ENCODE measurements at places on chromosomes 11 and 22.

- no peak overlapping the region for H3K4me3 ChIP-seq
- H3K27ac ChIP-seq = no peak overlapping the region
- H3K27me3 ChIP-seq = peaks cover 27% of the 10 kb centered on the region
- H3K4me1 ChIP-seq = peaks cover 13% of the 10 kb centered on the region
- DNase-seq = no peak
- H3K36me3 ChIP-seq = no peaks in the 10 kb centered on the region
Measured at GRCh38 chr11:130404727-130405126, 23.7 kb downstream of the ADAMTS8 start.

GRCh38 chr11:78319453-78319955 lies 98.1 kb downstream of the GAB2 start:
- H3K4me3 ChIP-seq = no peak overlapping the region
- H3K27ac ChIP-seq = no peak overlapping the region
- DNase-seq = no peak
- H3K27me3 ChIP-seq = peaks cover 3% of the 10 kb centered on the region
- peaks cover 11% of the 10 kb centered on the region for H3K36me3 ChIP-seq
- peaks cover 25% of the 10 kb centered on the region for H3K4me1 ChIP-seq

- H3K4me3 ChIP-seq = no peak overlapping the region
- H3K27me3 ChIP-seq = peaks cover 18% of the 10 kb centered on the region
- no peaks in the 10 kb centered on the region for H3K36me3 ChIP-seq
- no peaks in the 10 kb centered on the region for H3K4me1 ChIP-seq
- no peak for DNase-seq
Measured at GRCh38 chr11:134574947-134575346, 162.9 kb upstream of the B3GAT1 start.

GRCh38 chr11:126481303-126481680 lies 125.8 kb downstream of the ST3GAL4 start:
- no peak overlapping the region for H3K4me3 ChIP-seq
- peaks cover 22% of the 10 kb centered on the region for H3K4me1 ChIP-seq

DNA sequence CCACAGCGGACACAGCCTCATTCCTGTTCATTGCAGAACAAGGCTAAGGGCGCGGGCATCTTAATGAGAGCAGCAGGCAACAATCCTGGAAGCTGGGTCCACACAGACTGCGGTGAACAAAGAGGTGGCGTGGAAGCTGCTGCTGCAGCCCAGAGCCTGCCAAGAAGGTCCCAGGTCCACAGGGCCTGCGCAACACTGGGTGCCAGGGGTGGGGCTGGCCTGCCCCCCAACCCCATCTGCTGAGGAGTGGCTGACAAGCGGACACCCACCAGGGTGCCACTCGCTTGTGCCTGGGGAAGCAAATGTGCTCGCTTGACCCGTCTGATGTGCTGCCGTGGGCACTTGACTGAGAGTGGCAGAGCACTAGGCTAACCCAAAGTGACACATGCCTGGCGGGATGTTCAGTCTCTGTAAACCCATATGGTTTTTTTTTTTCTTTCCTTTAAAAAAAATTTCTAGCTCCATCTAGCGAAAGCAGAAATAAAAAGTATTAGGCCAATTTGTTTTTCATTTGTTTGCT lies 83.2 kb upstream of the PITPNB start:
- DNase-seq = no peak
- no peak overlapping the region for H3K27ac ChIP-seq
- no peaks in the 10 kb centered on the region for H3K4me1 ChIP-seq

- no peak for DNase-seq
- peaks cover 11% of the 10 kb centered on the region for H3K27me3 ChIP-seq
- H3K27ac ChIP-seq = peak overlapping the region; percentile 96
- peaks cover 22% of the 10 kb centered on the region for H3K36me3 ChIP-seq
Measured at GRCh38 chr11:119335655-119336543, 1.6 kb downstream of the RNF26 start.

DNA sequence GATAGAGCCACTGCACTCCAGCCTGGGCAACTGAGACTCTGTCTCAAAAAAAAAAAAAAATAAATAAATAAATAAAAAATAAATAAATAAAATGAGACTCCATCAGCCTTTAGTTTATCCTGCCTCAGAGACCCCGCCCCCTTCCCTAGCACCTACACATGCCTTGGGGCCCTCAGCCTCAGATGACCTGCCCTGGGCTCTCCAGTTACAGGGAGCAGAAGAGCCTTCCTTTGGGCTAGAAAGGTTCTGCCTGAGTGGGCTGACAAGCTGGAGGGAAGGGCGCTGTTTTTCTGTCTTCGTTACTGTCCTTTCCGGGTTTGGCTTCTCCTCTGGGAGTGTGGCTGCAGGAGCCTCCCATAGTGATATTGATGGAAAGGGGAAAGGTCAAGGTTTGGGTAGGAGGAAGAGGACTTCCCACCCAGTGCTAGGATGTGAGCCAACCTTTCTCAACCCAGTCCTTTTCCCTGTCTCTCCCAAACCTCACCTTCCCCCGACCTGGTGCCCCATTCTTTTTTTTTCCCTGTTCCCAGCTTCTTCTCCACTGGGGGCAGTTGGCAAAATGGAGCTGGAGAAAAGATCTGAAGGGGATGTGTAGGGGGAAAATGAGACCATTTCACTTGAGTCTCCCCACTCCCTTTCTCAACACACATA lies 1.5 kb upstream of the SF3B2 start:
- peaks cover 11% of the 10 kb centered on the region for H3K27me3 ChIP-seq
- DNase-seq = no peak
- peaks cover 37% of the 10 kb centered on the region for H3K4me1 ChIP-seq
- peak overlapping the region; percentile 82 for H3K27ac ChIP-seq

GRCh38 chr11:57913715-57914704 lies 109.7 kb upstream of the OR9Q1 start:
- DNase-seq = no peak
- H3K36me3 ChIP-seq = no peaks in the 10 kb centered on the region
- no peaks in the 10 kb centered on the region for H3K4me1 ChIP-seq
- H3K27ac ChIP-seq = no peak overlapping the region

DNA sequence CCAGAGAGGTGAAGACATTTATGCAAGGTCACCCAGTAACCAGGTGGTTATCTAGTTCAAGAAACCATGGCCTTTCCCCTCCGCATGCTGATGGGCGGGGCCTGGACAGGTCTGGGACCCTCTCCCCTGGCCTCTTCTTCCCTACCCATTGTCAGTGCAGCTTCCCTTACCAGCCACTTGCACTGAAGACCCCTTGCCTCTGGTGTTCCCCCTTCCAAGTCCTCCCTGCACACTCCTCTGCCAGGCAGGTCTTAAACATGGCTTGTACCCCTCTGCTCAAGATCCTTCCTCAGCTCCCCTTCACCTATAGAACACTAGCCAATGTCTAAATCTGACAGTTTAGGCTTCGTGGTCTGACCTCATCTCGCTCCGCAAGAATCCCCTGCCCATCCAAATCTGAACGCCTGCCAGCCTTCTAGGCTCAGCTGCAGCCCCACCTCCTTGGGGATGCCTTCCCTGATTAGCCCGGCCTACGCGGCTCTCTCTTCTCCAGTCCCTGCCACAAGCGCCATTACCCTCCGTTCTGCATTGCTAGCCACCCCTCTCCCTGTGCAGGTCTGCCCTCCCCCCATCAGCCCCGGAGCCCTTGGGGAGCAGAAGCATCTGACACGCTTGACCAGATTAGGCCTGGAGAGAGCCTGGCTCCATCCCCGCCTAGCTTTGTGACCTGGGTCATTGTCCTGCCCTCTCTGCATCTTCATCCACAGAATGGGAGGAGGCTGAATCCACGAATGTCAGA lies 213.8 kb downstream of the DSCAML1 start:
- no peak overlapping the region for H3K4me3 ChIP-seq
- H3K27ac ChIP-seq = no peak overlapping the region
- no peaks in the 10 kb centered on the region for H3K36me3 ChIP-seq
- no peak for DNase-seq
- no peaks in the 10 kb centered on the region for H3K4me1 ChIP-seq

DNA sequence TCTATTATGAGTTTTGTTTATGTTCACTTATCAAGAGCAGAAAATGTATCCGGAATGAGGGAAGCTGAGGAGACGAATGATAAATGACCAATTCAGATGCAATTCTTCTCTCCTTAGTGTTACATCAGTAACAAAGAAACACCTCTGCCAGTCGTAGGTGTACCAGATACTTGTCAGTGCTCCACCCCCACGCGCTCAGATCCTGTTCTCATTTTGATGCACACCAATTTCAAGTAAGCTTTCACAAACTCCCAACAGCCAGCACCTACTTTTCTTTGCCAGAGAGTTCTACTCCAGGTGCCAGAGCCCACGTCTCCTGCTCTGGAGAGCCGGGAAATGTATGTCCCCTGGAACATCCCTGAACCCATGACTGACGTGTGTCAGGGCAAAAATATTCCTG lies 43.7 kb downstream of the OR8B12 start:
- H3K27ac ChIP-seq = no peak overlapping the region
- DNase-seq = no peak
- no peaks in the 10 kb centered on the region for H3K36me3 ChIP-seq
- H3K27me3 ChIP-seq = no peaks in the 10 kb centered on the region
- H3K4me1 ChIP-seq = no peaks in the 10 kb centered on the region

DNA sequence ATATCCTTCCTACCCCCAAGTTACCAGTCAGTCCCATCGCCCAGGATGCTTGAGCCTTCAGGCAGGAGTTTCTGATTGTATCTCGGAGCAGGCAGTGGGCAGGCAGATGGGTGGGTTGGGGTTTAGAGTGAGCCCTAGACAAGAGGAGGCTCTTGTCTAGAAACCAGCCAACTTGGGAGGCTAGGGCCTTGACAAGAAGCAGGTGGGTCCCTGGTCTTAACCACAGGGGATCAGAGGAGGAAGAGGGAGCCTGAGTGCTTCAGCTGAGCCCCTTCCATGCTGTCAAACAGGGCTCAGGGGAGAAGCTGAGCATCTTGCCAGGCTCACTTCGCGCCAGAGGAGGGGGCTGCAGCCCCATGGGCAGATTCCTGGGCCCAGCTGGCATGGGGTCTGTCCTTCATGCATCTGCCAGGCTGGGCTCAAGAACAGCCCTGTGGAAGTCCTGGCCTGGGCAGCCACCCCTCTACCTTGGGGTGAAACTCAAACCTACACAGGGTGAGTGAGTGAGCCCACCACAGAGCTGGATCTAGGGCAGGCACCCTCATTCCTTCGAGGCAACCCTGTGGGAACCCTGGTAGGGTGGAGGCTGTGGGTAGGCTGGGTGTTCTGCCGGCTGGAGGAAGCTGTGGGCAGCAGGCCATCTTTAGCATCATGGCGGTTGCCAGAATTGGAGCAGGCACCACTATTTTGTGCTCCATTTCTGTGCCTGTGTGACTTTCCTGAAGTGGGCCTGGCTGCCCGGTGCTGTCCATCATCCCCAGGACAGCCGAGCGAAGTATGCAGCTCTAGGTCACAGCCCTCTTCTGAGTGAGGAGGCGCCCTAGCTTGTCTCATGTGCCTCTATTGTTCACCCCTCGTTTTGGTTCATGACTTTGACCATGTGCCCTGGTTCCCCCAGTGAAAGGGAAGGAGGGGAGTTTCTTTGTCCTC lies 108.1 kb downstream of the MORC2 start:
- no peaks in the 10 kb centered on the region for H3K36me3 ChIP-seq
- no peak for DNase-seq
- H3K27me3 ChIP-seq = no peaks in the 10 kb centered on the region
- H3K27ac ChIP-seq = no peak overlapping the region
- no peaks in the 10 kb centered on the region for H3K4me1 ChIP-seq
- no peak overlapping the region for H3K4me3 ChIP-seq

GRCh38 chr11:7414973-7415817 lies 70.1 kb upstream of the OLFML1 start:
- no peaks in the 10 kb centered on the region for H3K36me3 ChIP-seq
- H3K27ac ChIP-seq = no peak overlapping the region
- H3K27me3 ChIP-seq = peaks cover 11% of the 10 kb centered on the region
- H3K4me1 ChIP-seq = peaks cover 2% of the 10 kb centered on the region
- no peak overlapping the region for H3K4me3 ChIP-seq

GRCh38 chr11:134254433-134255183 lies 1.2 kb downstream of the ACAD8 start:
- H3K27me3 ChIP-seq = no peaks in the 10 kb centered on the region
- DNase-seq = no peak
- no peak overlapping the region for H3K27ac ChIP-seq
- peaks cover 20% of the 10 kb centered on the region for H3K36me3 ChIP-seq

GRCh38 chr11:74783241-74783871 lies 34.7 kb downstream of the RNF169 start:
- H3K4me1 ChIP-seq = peaks cover 25% of the 10 kb centered on the region
- DNase-seq = peak; percentile 45
- H3K27me3 ChIP-seq = no peaks in the 10 kb centered on the region
- H3K36me3 ChIP-seq = peaks cover 8% of the 10 kb centered on the region
- H3K27ac ChIP-seq = peak overlapping the region; percentile 77

DNA sequence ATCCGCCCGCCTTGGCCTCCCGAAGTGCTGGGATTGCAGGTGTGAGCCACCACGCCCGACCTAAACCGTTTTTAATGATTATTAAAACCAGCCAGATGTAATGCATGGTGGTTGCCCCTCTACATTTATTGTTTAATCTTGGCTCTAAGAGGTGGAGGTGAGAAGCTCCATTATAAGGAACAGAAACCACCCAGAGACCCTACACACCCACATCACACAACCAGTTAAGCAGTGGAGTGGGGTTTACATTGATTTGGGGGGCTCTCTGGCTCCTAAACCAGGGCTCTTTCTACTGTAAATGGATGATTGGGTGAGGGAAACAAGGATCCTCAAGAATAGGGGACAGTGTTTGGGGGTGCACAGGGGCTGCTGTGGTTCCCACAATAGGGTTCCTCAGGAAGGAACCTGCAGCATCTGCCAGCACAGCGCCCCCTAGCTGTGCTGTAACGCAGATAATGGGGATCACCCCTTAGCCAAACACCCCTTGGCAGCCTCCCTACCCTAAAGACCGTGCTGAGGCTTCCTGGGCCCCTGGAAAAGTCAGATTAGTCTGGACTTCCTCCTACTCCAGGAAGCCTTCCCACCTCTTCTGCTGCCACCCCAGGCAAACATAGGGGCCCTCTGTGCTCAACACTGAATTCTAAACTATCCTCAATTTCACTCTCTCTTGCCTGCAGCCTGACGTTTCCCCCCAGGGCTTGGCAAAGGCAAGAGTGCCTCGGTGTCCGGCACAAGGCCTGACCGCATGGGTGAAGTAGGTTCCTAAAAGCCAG lies 2.4 kb downstream of the MPST start:
- peaks cover 2% of the 10 kb centered on the region for H3K36me3 ChIP-seq
- peaks cover 24% of the 10 kb centered on the region for H3K4me1 ChIP-seq
- DNase-seq = peak; percentile 65
- peaks cover 2% of the 10 kb centered on the region for H3K27me3 ChIP-seq

- peaks cover 52% of the 10 kb centered on the region for H3K4me1 ChIP-seq
Measured at GRCh38 chr11:14565845-14566244, 45.7 kb upstream of the PSMA1 start.

GRCh38 chr11:128941110-128941509 lies 1.6 kb downstream of the TP53AIP1 start:
- H3K4me3 ChIP-seq = no peak overlapping the region
- no peak for DNase-seq
- H3K27me3 ChIP-seq = no peaks in the 10 kb centered on the region
- no peak overlapping the region for H3K27ac ChIP-seq
- H3K4me1 ChIP-seq = no peaks in the 10 kb centered on the region
- H3K36me3 ChIP-seq = no peaks in the 10 kb centered on the region

GRCh38 chr11:13013054-13013488 lies 4.0 kb downstream of the RASSF10 start:
- peaks cover 5% of the 10 kb centered on the region for H3K4me1 ChIP-seq
- no peak overlapping the region for H3K27ac ChIP-seq
- H3K4me3 ChIP-seq = no peak overlapping the region
- peaks cover 54% of the 10 kb centered on the region for H3K27me3 ChIP-seq
- DNase-seq = no peak

Measured in activated CD8-positive, alpha-beta T cell treated with anti-CD3 and anti-CD28 coated beads, Interleukin-2, amount 10 ng/mL, durations not matched to agents 7 days and 5 days (primary cell).